Endothelial cell of umbilical vein (primary cell): ENCODE measurements at places on chromosomes 4 and X.
A peak's percentile ranks its signal among the peaks of the same experiment; 100 is the strongest.

- DNase-seq: no peak
Measured at GRCh38 chr4:82437285-82438005, 7.1 kb downstream of the ENOPH1 start.

DNA sequence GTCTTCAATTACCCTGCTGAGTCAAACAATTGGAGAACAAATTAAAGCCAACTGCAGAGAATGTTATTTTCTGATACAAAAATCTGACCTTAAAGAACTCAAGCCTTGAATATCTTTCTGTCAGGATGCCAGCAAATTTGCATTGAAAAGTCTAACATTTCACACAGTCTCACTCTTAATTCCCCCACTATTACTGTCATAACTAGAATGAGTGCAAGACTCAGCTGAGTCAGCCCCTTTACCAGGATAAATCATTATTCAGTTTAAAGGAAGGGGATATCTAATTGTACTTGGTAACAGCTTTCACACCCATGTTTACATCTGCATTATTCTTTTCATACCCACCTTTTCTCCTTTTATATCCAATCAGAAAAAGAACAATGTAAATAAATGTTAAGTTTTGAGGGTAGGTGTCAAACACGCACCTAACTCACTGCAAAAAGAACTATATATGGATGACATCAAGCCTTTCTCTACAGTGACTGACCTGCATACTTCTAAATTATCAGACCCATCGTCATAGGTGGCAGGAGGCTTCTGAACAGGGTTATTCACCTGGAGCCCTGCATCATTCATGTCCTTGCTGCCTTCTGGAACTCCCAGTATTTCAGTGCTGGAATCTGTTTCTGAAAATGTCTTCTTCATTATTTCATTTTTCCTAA, 117.4 kb downstream of the TMA16 start:
- DNase-seq: no peak

DNA sequence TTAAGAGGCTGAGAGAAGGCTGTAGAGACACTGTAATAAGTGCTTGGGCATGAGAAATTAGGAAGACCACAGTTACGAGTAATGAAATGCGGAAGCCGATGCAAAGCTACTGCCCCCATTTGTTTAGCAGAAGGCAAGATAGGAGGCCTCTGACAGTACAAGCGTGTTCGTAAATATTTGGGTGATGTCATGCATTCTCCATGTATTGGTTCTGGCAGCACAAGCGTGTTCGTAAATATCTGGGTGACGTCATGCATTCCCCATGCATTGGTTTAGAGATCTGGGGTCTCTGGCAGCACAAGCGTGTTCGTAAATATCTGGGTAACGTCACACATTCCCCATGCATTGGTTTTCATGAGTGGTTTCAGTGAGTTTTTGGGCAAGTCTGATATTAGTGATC, 661.5 kb upstream of the FRG1 start:
- no peak for DNase-seq

- DNase-seq: no peak
Measured at GRCh38 chr4:187289371-187289770, 565.7 kb upstream of the FAT1 start.

DNA sequence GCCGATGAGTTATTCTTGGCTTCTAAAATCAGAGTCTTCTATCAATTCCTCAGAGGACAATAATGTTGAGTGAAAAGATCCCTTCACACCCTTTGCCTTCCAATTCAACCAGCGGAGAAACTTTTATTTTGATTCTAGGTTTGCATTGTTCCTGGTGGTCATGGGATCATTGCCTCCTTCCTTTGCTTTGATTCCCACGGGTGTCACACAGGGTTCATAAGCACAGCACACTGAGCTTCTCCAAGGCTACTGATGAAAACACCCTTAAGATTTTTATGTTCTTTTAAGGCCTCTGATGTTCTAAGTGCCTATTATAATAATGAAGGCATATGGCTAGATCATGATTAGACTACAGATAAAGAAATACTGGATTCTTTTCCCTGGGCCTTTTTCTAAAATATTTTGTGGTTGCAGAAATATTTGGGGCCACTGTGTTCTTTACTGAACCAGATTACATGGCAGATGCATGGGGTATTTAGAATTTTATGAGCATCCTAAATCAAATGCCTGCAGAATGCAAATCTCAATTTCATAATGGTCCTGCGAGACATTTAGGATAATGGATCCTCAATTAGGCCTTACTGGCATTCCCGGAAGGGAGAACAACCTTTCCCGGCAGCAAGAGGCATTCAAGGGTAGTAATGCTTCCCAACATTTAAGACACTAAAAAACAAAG, 43.9 kb upstream of the FGFBP2 start:
- DNase-seq: peak; percentile 20

DNA sequence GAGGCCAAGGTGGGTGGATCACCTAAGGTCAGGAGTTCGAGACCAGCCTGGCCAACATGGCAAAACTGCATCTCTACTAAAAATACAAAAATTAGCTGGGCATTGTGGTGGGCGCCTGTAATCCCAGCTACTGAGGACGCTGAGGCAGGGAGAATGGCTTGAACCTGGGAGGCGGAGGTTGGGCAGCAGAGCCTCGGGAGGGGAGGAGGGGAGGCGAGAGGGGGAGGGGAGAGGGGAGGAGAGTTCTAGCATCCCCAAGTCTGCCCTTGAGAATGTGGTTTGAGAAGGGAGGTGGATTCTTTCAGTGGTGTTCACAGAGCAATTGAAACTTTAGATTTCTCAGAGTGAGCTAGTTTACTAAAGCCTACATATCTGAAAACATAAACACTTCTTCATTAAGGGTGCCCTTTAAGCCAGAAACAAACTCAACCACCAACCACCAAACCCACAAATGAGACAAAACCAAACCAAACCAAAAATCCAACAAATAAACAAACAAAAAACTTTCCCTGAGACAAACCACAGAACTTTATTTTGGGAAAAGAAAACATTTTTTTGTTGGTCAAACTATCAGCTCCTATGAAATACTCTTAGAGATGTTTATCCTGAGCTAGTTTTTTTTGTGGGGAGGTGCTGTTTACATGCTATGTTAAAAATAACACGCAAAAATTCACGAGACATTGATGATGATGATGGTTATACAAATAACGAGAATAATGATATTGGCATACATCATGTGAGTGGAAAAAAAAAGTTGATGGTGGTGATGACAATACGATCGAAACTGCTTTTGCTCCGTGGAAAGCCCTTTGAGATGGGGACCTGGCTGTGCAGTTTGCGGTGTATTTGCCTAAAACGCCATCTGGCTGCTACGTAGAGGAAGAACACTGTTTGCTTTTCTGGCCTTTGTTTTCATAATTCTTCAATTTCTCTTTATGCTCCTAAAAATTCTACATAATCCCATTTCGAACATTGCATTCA, 98.2 kb upstream of the PRKX start:
- DNase-seq: no peak

GRCh38 chr4:125266901-125267604, 47.7 kb upstream of the FAT4 start:
- no peak for DNase-seq

- no peak for DNase-seq
Measured at GRCh38 chr4:127781300-127782024, 660 bp upstream of the HSPA4L start.

GRCh38 chrX:38514016-38514854, 47.1 kb upstream of the TSPAN7 start:
- no peak for DNase-seq

DNA sequence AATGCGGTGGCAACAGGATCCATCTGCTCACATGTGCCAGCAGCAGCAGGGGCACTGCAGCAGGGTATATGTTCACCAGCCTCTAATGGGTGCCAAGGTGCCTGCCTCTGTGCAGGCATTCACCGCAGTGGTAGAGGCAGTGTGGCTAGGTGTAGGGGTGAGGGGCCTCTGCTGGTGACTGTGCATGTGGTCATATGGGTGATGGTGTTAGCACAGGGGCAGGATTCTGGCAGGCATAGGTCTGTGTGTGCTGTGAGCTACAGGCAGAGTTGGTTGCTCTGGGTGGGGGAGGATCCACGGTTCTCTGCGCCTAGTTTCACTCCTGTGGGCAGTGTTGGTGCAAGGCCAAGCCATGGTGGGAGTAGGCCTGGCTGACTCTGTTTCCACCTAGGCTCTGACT, 566.5 kb upstream of the GNPDA2 start:
- DNase-seq: no peak

- no peak for DNase-seq
Measured at GRCh38 chr4:45078201-45078600, 351.8 kb upstream of the GNPDA2 start.

DNA sequence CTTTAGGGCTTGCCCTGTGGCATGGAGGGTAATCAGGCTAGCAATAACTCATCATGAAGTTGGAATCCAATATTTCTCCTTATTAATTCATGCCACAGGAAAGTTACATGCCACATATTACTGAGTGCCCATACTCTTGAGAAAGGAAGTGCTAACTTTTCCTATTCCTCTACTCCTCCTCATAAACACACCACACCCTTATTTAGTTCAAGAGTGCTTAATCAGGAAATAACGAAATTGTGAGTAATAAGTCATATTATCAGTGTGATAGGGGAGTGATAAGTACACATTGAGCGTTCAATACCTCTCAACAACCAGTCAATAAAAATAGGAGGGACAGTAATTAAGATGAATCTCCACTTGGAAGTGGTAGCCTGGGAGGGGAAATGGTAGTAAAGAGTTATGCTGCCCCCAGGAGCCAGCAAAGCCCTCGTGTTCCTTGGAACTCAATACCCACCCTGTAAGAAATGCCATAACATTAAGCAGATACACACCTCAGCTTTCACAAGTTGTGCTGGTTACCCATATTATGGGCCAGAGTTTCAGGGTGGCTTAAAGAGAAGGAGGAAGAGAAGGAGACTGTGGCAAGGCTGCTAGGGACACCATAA, 410.0 kb upstream of the NR3C2 start:
- DNase-seq: peak; percentile 47

GRCh38 chr4:72899214-72899613, 170.3 kb downstream of the COX18 start:
- DNase-seq: no peak

DNA sequence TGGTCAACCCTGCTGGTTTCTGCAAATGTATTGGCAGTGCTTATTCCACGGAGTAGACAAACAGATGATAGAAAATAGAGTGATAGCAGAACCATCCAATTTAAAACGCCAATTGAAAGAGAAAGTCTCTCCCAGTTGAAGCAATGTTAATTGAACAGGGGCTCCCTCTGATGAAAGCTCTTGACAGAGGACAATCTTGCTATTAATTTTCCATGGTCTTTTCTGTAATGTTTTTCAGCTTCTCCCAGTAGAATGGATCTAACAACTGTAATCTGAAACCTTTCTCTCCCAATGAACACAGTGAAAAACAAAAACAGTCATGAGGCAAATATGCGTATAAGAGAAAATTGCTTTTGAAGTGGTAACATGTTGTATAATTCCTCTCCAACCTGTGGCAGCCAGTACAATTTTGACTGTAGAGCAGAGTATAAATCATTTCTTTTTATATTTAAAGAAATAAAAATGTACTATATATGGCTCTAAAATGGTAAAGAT, 225.1 kb upstream of the GALNTL6 start:
- DNase-seq: no peak

GRCh38 chr4:37648084-37648817, 37.9 kb downstream of the RELL1 start:
- DNase-seq: peak; percentile 90

DNA sequence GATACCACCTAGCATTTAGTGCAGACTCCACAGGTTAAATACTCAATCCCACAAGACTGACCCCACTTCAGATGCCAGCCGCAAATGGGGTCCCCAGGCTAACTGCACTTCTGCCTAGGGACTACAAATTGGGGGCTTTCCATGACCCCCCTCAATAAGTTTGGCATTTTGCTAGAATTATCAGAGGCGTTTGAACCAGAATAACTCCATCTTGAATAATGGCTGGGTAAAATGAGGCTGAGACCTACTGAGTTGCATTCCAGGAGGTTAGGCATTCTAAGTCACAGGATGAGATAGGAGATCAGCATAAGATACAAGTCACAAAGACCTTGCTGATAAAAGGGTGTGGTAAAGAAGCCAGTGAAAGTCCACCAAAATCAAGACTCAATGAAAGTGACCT, 15.1 kb downstream of the RELL1 start:
- DNase-seq: no peak

- no peak for DNase-seq
Measured at GRCh38 chrX:37697169-37697760, 11.7 kb downstream of the XK start.

GRCh38 chrX:153526801-153527200, 9.4 kb downstream of the ATP2B3 start:
- DNase-seq: no peak

DNA sequence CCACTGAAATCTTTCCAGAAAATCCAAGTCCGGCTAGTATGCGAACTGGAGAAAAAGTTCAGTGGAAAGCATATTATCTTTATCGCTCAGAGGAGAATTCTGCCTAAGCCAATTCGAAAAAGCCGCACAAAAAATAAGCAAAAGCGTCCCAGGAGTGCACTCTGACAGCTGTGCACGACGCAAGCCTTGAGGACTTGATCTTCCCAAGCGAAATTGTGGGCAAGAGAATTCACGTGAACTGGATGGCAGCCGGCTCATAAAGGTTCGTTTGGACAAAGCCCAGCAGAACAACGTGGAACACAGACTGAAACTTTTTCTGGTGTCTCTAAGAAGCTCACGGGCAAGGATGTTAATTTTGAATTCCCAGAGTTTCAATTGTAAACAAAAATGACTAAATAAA, 34.4 kb downstream of the STX18 start:
- no peak for DNase-seq

DNA sequence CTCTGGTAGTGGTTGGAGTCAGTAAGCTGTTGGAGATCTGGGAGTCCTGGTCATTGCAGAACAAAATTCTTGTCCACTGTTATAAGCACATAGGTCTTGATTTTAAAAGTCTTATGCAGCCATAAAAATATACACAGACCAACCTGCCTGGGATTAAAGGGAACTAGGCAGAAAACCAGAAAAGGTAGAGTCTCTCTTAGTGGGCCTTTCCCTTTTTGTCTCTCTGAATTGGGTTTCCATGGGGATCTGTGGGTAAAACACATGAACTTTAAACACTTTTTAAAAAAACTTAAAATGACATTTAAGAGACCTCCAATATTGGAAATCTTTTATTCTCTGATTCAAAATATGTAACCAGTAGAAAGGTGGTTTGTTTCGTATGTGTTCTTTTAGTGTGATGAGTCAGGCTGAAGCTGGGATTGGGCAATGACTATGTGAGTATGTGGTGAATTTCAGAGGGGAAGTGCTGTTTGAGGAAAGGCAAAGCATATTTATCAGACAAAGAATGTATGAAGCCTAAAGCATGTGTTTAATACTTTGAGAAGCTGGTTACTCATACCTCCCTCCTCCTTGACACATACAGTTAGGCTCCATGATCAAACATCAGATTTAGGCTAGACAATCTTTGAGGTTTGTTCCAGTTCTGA, 29.6 kb downstream of the SLC16A2 start:
- DNase-seq: no peak

GRCh38 chr4:183638436-183638835, 20.5 kb downstream of the RWDD4 start:
- no peak for DNase-seq

- DNase-seq: no peak
Measured at GRCh38 chr4:97317201-97317600, 826.1 kb downstream of the STPG2 start.

DNA sequence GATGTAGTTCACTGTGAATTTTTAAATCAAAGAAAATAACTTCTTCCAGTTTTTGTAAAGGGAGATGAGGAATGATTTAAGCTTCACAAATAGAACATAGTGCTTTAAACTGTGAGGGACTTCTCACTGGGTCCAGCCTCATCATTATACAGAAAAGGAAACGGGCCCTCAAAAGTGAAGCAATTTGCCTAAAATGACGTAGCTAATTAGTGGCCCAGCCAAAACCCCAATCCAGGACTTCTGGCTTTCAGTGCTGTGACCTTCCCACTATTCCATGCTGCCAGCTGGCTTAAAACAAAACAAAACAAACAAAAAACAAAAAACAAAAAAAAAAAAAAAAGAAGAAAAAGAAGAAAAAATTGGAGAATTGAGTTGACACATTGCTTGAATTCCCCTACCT, 45.0 kb upstream of the STOX2 start:
- no peak for DNase-seq
